ENCODE measurements at places on chromosomes 5 and 9. TPM values are rescaled to one million over a fixed set of nuclear protein-coding genes. Genes with fewer than 3 reads are reported as not detected.
A peak's percentile ranks its signal among the peaks of the same experiment; 100 is the strongest.

GRCh38 chr5:142175039-142175438 is 66.5 kb downstream of the NDFIP1 start:
- H3K36me3 ChIP-seq, result no peaks in the 10 kb centered on the region
- H3K27me3 ChIP-seq, result peaks cover 2% of the 10 kb centered on the region
- no peaks in the 10 kb centered on the region for H3K4me1 ChIP-seq
- no peak overlapping the region for H3K27ac ChIP-seq
- H3K4me3 ChIP-seq, result no peak overlapping the region
- DNase-seq, result no peak

SLC6A3 gene
- total RNA-seq, result not detected

PCDHGA1 gene
- total RNA-seq, result not detected

DNA sequence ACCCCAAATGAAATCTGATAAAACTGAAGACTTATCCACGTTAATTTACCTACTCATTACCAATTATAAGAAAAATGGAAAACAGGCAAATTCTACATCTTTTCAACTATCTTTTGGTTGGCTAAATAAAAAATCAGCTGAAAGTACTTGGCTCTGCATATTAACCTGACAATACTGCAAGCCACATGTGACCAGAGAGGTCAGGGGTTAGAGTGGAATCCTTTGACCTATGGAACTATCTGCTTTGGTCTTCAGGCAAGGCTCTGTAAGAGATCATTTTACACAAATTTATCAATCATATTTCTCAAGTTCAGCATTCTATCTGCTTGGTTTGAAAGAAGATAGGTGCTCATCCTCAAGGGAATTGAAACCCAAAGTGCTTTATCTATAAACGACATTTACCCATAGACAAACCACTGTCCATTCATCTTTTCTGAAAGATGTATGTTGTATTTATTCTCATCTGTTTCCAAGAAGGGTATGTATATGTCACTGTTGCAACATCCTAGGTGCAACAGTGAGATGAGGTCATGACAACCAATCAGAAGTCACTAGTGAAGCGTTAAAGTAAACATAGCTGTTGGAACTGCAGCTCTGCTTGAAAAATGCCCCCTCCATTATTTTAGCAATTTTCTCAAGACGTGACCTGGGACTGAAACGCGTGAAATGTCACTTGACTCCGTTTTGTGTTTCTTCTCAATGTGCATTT is 144.9 kb upstream of the POU5F2 start:
- H3K4me1 ChIP-seq, result peaks cover 11% of the 10 kb centered on the region
- H3K36me3 ChIP-seq, result peaks cover 3% of the 10 kb centered on the region
- DNase-seq, result no peak
- no peak overlapping the region for H3K27ac ChIP-seq
- no peaks in the 10 kb centered on the region for H3K27me3 ChIP-seq

GRCh38 chr5:14355391-14355790 is 212.2 kb downstream of the TRIO start:
- no peaks in the 10 kb centered on the region for H3K4me1 ChIP-seq
- no peaks in the 10 kb centered on the region for H3K36me3 ChIP-seq
- DNase-seq, result no peak
- H3K4me3 ChIP-seq, result no peak overlapping the region
- no peak overlapping the region for H3K27ac ChIP-seq
- H3K27me3 ChIP-seq, result peaks cover 5% of the 10 kb centered on the region

DNA sequence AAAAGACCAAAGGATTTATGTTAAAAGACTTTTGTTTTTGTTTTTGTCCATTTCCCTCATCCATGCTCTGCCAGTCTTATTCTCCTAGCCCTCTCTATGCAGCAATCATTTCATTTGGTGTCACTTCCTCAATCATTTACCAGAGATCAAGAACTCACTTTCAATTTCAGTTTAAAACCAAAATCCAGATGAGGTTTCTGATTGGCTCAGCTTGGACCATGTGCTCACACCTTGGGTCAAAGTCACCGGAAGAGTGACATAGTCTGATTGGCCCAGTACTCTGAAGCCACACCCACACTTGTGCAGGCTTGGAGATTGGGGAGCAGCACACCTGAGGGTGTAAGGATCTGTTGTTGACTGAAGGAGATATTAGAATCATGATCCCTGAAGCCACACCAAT is 79.6 kb downstream of the TLR4 start:
- peaks cover 5% of the 10 kb centered on the region for H3K4me1 ChIP-seq
- no peaks in the 10 kb centered on the region for H3K27me3 ChIP-seq
- no peak overlapping the region for H3K4me3 ChIP-seq
- no peak overlapping the region for H3K27ac ChIP-seq

ADAMTSL2 gene
- 0.07 TPM for total RNA-seq

- no peak overlapping the region for H3K4me3 ChIP-seq
- peaks cover 2% of the 10 kb centered on the region for H3K36me3 ChIP-seq
- H3K27ac ChIP-seq, result no peak overlapping the region
- no peaks in the 10 kb centered on the region for H3K4me1 ChIP-seq
- DNase-seq, result no peak
- H3K27me3 ChIP-seq, result peaks cover 35% of the 10 kb centered on the region
Measured at GRCh38 chr9:127011772-127012171, 97.2 kb downstream of the RALGPS1 start.

SLC45A2 gene
- total RNA-seq, result not detected

GRCh38 chr5:132142459-132142858 is 68.9 kb downstream of the CSF2 start:
- DNase-seq, result no peak
- no peak overlapping the region for H3K4me3 ChIP-seq
- H3K36me3 ChIP-seq, result peaks cover 6% of the 10 kb centered on the region
- H3K4me1 ChIP-seq, result peaks cover 3% of the 10 kb centered on the region
- H3K27ac ChIP-seq, result no peak overlapping the region
- H3K27me3 ChIP-seq, result peaks cover 2% of the 10 kb centered on the region

DNA sequence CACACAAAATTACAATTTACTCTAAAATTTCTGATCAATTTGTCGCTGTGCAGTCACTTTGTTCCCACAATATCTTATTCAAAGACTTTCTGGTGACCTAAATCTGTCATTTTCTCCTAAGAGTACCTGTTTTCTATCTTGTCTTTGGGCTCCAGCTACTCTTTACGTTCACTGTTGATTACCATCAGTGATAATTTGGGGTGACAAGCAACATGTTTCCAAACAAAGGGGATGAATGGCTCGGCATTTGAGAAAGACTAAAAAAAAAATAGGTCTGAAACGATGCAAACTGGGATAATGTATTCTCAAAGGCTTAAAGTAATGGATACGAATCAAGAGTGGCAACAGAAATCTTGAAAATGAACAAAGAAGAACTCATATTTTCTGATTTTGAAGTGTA is 205.2 kb upstream of the DAB2 start:
- H3K27ac ChIP-seq, result no peak overlapping the region
- DNase-seq, result no peak
- no peak overlapping the region for H3K4me3 ChIP-seq
- H3K4me1 ChIP-seq, result no peaks in the 10 kb centered on the region
- no peaks in the 10 kb centered on the region for H3K36me3 ChIP-seq

CTNND2 gene
- not detected for total RNA-seq

GRCh38 chr5:11069041-11069440 is 308.0 kb upstream of the DAP start:
- no peak overlapping the region for H3K27ac ChIP-seq
- no peak for DNase-seq
- H3K36me3 ChIP-seq, result no peaks in the 10 kb centered on the region

DNA sequence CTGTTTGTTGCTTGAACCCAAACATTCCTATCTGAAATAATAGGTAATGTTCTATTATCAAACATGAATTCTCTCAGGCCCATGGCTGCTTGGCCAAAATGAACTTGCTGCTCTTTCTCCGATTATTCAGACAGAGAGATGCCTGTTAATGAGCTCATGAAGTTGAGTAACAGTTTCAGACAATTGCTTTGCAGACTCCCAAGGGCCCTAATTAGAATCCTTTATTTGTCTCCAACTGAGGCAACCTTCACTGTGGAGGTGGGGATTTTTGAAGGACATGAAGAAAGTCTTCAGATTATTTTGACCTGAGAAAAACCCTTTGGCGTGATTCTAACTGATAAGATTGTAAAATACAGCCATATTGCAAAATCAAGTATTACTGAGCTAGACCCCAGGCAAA is 466.7 kb downstream of the NFIB start:
- no peak for DNase-seq
- no peaks in the 10 kb centered on the region for H3K4me1 ChIP-seq
- no peaks in the 10 kb centered on the region for H3K36me3 ChIP-seq
- H3K4me3 ChIP-seq, result no peak overlapping the region
- no peaks in the 10 kb centered on the region for H3K27me3 ChIP-seq

DNA sequence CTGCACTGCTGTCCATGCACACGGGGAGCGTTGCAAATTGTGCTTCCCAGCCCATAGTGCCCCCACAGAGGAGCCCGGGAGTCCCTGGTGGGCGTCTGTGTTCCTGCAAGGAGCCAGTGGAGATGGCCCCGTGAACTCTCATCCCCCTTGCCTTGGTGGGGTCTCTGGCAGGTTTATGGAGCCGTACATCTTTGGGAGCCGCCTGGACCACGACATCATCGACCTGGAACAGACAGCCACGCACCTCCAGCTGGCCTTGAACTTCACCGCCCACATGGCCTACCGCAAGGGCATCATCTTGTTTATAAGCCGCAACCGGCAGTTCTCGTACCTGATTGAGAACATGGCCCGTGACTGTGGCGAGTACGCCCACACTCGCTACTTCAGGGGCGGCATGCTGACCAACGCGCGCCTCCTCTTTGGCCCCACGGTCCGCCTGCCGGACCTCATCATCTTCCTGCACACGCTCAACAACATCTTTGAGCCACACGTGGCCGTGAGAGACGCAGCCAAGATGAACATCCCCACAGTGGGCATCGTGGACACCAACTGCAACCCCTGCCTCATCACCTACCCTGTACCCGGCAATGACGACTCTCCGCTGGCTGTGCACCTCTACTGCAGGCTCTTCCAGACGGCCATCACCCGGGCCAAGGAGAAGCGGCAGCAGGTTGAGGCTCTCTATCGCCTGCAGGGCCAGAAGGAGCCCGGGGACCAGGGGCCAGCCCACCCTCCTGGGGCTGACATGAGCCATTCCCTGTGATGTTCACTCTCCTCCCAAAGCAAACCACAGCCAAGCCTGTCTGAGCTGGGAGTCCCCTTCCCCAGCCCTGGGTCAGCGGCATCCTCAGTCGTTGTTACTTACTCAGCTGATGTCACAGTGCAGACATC is 3.1 kb downstream of the MRPS2 start:
- H3K36me3 ChIP-seq, result peaks cover 30% of the 10 kb centered on the region
- H3K27ac ChIP-seq, result no peak overlapping the region
- H3K4me1 ChIP-seq, result peaks cover 17% of the 10 kb centered on the region
- H3K27me3 ChIP-seq, result peaks cover 3% of the 10 kb centered on the region
- no peak overlapping the region for H3K4me3 ChIP-seq

DNA sequence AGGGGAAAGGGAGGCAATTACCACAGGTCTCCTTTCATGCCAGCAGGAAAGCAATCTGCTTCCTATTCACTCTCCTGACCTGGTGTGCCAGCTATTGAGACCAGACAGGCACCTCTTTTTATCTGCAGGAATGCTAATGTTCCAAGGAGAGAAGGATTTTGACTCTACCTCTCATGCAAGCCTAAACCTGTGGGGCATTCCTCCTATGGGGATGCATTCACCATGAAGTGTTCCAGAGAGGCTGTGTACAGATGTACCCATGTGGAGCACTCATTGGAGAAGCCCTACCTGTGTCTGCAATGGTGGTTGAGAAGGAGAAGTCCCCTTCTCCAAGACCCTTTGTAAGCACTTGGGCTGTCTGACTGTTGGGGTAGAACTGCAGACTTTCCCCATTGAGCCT is 45.4 kb upstream of the EDIL3 start:
- H3K4me1 ChIP-seq, result no peaks in the 10 kb centered on the region
- no peaks in the 10 kb centered on the region for H3K36me3 ChIP-seq
- DNase-seq, result no peak
- H3K4me3 ChIP-seq, result no peak overlapping the region
- no peak overlapping the region for H3K27ac ChIP-seq

SNX18 gene
- 8.5 TPM for total RNA-seq

HSPB3 gene
- total RNA-seq, result not detected

GRCh38 chr5:181283347-181283746 is 22.4 kb upstream of the TRIM52 start:
- H3K27ac ChIP-seq, result no peak overlapping the region
- no peaks in the 10 kb centered on the region for H3K27me3 ChIP-seq
- peak; percentile 17 for DNase-seq
- H3K4me1 ChIP-seq, result no peaks in the 10 kb centered on the region
- no peaks in the 10 kb centered on the region for H3K36me3 ChIP-seq
- no peak overlapping the region for H3K4me3 ChIP-seq

RACK1 gene
- total RNA-seq, result 2,697 TPM

DNA sequence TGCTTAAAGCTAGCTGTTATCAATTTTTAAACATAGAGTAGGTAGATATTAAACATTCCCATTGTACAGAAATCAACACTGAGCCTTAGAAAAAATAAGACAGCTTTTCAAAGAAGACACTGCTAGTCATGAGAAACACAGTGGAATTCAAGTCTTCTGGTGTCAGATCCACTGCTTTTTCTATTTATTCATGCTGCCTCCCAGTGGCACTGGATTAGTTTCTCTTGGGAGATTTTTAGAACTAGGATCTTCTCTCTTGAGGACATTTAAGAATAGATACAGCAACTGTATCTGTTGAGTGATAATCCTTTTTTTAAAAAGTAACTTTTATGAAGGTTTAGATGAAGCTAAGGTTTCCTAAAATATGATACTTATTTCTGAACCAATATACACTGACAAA is 1635.4 kb upstream of the C9orf72 start:
- H3K36me3 ChIP-seq, result no peaks in the 10 kb centered on the region
- peaks cover 24% of the 10 kb centered on the region for H3K27me3 ChIP-seq
- no peak overlapping the region for H3K4me3 ChIP-seq
- DNase-seq, result no peak
- H3K27ac ChIP-seq, result no peak overlapping the region
- H3K4me1 ChIP-seq, result peaks cover 9% of the 10 kb centered on the region

DNA sequence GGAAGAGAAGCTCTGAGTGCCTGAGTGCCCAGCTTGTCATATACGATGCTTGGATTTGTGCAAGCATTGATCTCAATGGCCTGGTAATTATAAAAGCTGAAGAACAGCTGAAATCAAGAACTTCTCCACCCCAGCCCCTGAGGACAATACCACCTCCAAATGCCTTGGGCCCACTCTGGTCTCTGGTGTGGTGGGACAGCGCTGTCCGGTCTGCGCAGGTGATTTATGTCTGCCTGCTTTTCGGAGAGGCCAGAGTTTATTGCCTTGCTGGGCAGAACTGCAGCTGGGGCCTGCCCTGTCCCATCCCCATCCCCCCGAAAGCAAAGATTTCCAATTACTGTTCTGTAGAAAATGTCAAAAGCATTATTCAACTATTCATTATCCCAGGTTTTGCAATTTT is 1.1 kb upstream of the PDZD2 start:
- no peaks in the 10 kb centered on the region for H3K36me3 ChIP-seq
- no peak overlapping the region for H3K4me3 ChIP-seq
- H3K4me1 ChIP-seq, result peaks cover 10% of the 10 kb centered on the region
- DNase-seq, result no peak

OGN gene
- total RNA-seq, result not detected

DNA sequence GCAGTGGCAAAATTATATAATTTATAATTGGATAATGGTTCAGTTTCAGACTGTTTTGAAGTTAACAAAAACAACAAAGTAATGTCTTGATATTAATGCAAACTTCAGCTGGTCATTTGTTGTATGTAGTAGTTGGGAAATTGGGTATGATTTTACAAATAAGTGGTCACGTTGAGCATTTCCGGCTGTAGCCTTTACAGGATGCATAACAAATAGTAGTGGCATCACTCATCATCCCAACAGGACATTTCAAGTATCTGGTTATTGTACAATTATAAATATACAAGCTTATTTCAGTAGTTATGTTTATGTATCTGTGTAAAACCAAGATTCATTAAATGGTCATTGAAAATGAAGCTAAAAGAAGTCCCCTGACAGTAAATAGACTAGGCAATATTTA is 72.9 kb downstream of the SMIM15 start:
- peaks cover 35% of the 10 kb centered on the region for H3K36me3 ChIP-seq
- no peaks in the 10 kb centered on the region for H3K4me1 ChIP-seq
- no peak for DNase-seq
- no peak overlapping the region for H3K27ac ChIP-seq
- no peak overlapping the region for H3K4me3 ChIP-seq
